ENCODE measurements at places on chromosomes 5 and 9.

DNA sequence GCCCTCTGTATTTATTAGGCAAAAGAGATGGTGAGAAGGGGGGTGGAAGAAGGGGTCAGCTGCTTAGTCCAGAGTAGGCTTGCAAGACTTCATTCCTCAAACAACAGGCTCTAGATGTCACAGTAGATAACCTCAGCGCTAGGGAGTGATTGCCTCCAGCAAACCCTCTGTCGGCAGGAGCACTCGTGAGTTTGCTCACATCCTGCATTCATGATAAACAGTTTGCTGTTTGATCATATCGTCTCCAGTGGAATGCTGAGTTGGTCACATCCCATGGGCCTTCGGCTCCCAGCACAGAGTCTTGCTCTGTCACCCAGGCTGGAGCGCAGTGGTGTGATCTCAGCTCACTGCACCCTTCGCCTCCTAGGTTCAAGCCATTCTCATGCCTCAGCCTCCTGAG is 3.6 kb downstream of the TTC23L start:
- DNase-seq, result no peak

DNA sequence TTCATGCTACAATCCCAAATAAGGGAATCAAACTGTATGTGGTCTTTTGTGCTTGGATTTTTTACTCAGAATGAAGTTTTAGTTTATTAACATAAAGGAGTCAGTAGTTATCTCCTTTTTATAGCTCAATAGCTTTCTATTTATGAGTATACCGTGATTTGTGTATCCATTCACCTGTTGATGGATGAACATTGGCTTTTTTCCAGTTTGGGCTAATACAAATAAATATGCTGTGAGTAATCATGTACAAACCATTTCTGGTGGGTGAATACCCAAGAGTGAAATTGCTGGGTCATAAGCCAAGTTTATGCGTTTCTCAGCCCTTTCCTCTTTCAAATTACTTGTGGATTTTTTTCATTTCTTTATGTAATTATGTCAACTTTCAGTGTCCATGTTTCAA is 395.3 kb downstream of the OSTF1 start:
- DNase-seq, result no peak

DNA sequence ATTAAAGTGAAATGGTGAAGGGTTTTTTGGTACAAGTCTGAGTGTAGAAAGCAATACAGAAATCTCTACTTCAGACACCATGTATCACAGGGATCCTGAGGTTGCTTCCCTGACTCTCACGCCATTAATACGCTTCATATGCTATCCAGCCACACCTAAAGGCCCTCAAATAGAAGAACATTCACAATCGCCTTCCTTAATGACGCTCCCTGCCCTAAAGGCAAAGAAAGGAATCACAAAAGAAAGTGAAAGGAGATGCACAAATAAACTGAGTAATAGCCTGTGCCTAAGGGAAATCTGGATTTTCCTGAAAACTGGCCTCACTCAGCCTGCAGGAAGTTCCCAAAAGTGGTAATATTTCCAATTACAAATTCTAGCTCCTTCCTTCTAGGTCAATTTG is 1002.7 kb upstream of the DMAC1 start:
- DNase-seq, result no peak

DNA sequence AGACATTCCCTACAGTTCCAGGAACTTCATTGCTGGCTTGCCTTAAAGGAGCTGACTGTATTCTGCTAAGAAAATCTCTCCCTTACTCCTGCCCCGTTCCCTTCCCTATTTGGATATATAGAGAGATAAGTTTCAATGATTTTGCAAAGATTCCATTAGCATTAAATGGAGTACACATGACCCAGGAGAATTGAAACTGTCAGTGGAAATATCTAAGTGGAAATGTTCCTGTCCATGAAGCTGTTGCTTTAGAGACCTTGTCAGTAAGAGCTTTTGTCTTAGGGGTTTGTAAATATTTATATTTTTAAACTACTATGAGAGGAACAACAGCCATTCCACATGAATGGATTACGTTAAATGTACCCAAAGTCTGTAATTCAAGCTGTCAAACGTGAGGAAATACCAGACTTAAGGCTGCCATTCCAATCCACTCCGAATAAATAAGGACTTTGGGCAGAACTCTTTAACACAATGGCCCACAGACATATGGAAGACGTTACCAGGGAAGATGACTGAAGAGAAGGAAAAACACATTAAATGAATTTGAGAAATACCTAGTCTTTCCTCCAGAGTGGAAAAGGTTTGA is 387.1 kb upstream of the PAPPA start:
- DNase-seq, result no peak

DNA sequence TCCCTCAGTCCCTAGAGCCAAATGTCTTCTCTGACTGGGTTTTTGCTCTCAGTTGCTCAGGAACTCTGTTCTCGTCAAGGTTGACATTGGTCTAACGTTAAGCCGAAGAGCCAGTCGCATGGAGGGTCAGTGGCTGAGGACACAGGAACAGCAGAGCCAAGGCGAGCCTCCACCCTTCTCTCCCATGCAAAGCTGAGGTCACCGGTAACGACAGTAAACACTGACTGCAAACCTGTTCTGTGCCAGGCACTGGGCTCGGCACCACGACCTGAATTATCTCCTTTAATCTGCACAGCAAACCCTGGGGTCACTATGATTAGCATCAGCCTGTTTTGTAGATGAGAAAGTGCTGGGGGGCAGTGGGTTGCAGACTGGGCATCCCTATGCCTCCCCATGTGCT is 171.0 kb downstream of the COL23A1 start:
- no peak for DNase-seq

DNA sequence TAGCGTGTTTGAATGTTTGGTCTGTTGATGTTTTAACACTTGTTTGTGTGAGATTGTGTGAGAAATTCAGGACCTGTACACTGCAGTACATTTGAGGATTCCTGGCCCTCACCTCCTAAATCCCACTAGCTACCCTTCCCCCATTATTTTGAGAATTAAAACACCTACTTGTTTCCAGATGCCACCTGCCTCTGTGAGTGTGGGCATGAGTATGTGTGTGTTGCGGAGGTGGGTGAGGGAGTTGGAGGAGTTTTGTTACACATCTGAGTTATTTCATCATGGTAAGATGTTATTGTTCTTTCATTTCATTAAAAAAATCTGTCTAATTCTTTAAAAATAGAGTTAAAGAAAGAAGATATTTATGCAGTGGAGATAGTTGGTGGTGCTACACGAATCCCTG is 36.3 kb downstream of the HSPA4 start:
- no peak for DNase-seq
